ENCODE measurements at places on chromosomes 3 and 15. TPM values are rescaled to one million over a fixed set of nuclear protein-coding genes. Genes with fewer than 3 reads are reported as not detected.

DNA sequence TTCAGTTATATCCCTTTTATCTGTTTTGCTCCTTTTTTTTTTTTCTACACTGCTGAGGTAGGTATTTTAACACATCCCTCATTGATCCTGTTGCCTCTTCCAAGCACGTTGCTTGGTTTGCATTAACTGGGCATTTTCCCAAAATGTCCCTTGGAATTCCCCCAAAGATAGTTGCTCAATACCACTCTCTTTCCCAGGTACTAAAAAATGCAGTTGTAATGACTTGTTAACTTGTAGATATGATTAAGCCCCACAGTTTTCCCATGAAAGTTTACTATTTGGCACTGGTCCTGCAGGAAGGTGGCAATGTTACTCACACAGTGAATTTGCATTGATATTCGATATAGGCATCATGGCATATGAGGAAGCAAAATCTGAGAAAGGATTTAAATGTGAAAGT lies 67.1 kb downstream of the GRM7 start:
- H3K27ac ChIP-seq = no peak overlapping the region
- no peaks in the 10 kb centered on the region for H3K27me3 ChIP-seq
- no peak for DNase-seq
- no peak overlapping the region for H3K4me3 ChIP-seq
- H3K36me3 ChIP-seq = no peaks in the 10 kb centered on the region
- H3K4me1 ChIP-seq = no peaks in the 10 kb centered on the region

DNA sequence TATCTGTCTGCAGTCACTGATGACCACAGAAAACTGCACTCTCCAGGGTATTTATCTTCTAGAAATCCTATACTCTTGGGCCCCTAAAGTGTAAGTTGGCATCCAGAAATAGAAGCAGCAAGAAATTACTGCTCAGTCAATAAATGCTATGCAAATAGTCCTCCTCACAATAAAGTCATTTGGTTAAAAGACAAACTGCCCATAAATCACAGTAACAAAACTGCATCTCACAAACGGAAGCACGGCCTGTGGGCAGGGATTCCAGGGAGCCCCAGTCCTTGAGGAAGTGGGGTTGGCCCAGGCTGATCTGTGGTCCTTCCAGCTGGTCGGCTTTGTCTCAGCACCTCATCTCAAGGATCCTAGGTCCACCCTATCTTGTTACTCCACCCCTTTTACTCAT lies 29.7 kb upstream of the SPATA12 start:
- no peak for DNase-seq

DNA sequence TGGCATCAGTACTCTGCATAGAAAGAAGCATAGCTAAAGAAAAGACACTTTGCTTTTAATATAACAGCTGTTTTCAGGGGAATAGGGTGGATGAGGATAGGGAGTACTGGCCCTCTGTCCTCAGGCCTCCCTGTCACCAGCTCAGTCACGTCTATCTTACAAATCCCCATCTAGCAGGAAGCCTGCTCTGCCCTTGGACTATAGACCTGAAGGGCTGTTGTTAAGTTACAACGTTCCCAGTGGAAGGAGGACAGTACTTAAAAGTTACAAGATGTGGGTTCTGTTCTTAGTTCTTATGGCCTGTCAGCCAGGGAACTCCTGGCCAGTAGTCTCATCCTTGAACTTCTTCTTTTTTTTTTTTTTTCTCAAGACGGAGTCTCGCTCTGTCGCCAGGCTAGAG lies 70.5 kb downstream of the RPL39L start:
- H3K27ac ChIP-seq = peak overlapping the region; percentile 45
- H3K36me3 ChIP-seq = peaks cover 54% of the 10 kb centered on the region
- no peaks in the 10 kb centered on the region for H3K27me3 ChIP-seq
- H3K4me3 ChIP-seq = no peak overlapping the region

- H3K4me3 ChIP-seq = no peak overlapping the region
Observed at GRCh38 chr3:122952520-122952919, 75.0 kb downstream of the SEMA5B start.

The PRR20G gene
- total RNA-seq = not detected
